ENCODE measurements at places on chromosomes 12 and 14.

- DNase-seq: peak; percentile 74
These were observed 34.4 kb upstream of the PSMA6 start for GRCh38 chr14:35257809-35258208.

DNA sequence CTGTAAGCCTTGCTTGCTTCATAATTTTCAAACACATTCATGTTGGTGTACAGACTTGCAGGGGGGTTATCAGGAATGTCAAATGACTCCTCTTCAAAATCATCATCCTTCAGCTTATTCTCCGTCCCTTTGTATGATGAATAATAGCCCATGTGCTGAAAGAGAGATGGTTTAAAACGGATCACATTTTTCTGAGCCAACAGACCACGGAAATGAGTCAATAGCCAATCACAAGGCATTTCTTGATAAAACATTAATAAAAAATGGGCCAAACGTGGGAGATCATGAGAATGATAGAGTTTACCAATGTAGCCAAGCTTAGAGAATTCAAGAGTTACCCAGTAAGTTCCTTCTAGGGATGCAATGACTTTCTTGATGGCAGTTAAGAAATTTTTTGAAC, 105.5 kb downstream of the NTS start:
- peak; percentile 41 for DNase-seq

GRCh38 chr12:131986361-131986760, 36.6 kb downstream of the EP400 start:
- DNase-seq: no peak

- DNase-seq: peak; percentile 51
These were observed 721 bp downstream of the CABP1 start for GRCh38 chr12:120640861-120641833.

DNA sequence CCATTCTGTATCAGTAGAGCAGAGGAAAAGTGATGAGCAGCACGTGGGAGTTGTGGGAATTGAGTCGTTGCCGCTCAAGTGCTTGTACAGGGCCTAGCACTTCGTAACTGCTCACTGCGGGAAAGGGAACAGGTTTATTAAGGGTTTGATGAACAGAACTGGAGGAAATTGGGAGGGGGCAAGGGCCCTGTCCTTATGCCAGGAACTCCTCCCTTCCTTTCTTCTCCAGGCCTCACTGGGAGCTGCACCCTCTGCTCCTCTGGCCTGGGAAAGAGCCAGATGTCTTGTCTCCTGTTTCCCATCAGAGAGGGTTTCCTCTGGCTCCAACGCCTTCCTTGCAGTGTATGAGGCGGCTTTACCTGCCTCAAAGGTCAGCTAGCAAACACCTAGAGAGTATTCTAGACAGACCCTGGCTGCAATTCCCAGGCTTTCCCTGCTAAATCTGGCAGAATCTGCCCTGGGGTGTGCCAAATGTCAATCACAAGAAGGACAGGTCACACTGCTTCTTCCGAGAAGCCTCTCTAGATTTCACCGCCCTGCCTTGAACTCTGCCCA, 78.4 kb downstream of the NTF3 start:
- DNase-seq: no peak

DNA sequence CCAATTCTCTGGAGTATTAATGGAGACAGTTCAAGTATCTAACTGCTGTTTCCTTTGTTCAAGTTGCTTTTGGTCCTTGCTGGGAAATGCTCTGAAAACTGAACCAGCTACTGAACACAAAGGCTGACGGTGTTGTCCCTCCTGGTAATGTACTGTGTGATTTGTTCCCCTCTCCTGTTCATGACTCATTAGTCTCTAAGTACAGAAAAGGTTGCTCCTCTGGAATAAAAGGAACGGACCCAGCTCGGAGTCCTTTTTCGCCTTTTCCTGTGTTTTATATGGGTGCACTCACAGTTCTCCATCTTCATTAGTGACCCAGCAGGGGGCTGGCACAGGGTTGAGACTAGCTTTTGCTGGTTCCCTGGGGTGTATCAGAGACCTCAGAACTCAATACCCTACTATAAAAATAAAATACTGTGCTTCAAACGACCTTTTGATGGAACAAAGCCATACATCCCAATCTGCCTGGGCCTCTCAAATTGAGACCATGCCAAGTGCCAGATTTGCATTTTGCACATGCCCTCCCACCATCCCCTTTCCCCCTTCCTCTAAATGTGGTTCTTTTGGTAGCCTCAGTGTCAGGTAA, 269.7 kb downstream of the RAD51B start:
- DNase-seq: peak; percentile 78

- peak; percentile 12 for DNase-seq
These were observed 35.2 kb downstream of the BRMS1L start for GRCh38 chr14:35861204-35861868.

DNA sequence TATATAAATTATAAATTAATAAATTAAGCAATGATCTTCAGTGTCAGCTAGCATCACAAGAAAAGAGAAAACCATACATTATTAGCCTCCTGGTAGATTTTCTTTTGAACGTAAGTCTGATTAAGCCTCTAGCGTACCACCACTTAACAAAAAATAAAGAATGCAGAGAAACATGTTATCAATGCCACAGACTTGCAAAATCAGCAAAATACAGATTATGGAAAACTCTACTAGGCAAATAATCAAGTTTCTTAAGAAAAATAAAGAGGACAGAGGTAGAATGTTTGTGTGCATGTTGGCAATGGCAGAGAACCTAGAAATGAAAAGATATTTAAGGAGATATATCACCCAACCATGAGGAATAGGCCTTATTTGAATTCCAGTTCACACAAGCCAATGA, 8.4 kb upstream of the SRRM4 start:
- no peak for DNase-seq

GRCh38 chr12:132083614-132083940, 60.5 kb downstream of the DDX51 start:
- DNase-seq: no peak

- no peak for DNase-seq
These were observed 82.6 kb downstream of the METTL25 start for GRCh38 chr12:82440885-82441284.

GRCh38 chr14:68273413-68273812, 453.8 kb downstream of the RAD51B start:
- no peak for DNase-seq

DNA sequence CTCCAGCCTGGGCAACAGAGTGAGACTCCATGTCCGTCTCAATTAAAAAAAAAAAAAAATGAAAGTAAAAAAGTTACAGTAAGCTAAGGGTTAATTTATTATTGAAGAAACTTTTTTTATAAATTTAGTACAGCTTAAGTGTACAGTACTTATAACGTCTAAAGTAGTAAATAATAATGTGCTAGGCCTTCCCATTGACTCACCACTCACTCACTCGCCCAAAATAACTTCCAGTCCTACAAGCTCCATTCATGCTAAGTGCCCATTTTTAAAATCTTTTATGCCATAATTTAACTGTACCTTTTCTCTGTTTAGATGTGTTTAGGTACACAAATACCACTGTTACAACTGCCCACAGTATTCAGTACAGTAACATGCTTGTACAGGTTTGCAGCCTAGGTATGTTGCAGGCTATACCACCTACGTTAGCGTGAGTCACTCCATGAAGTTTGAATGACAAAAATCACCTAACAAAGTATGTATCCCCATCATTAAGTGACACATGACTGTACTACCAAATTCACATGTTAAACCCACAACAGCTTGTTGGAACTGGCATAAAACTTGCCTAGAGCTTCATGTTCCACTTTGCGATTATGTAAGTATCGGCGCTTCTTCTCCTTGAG, 10.7 kb downstream of the KANSL2 start:
- DNase-seq: no peak

DNA sequence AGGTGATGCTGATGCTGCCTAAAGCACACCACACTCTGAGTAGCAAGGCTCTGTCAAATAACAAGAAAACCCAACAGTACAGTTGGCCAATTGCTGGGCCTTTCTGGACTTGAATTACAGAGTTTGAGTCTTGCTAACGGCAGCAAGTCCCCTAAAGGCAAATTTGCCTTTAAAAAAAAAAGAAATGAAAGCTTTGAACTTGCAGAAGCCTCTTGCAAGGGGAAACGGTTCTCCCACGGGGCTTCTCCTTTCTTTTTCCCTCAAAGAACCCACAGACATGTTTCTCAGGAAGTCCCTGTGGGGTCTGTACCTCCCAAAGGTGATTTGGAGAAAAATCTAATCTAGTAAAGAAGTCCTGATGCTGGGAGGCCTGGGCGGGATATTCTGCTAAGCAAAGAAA, 191.3 kb upstream of the MYL2 start:
- DNase-seq: no peak

GRCh38 chr14:101962503-101962874, 1.9 kb upstream of the DYNC1H1 start:
- DNase-seq: peak; percentile 87

GRCh38 chr12:116604178-116604895, 45.2 kb downstream of the MAP1LC3B2 start:
- peak; percentile 25 for DNase-seq

DNA sequence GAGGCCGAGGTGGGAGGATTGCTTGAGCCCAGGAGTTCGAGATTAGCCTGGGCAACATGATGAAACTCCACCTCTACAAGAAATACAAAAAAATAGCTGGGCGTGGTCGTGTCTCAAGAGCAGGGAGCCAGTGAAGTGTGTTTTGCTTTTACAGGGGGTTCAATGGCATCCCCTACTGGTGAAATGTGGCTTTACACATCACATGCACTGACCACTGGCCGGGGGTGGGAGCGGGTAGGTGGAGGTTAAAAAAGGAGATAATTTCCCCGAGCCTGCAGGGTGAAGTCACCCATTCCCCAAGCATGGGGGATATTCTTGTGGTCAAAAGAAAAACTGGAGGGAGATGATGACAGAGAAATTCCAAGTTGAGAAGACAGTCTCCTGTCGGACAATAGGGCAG, 63.6 kb upstream of the PWP1 start:
- DNase-seq: peak; percentile 11

GRCh38 chr12:1297639-1298175, 296.7 kb downstream of the FBXL14 start:
- DNase-seq: no peak

- DNase-seq: no peak
These were observed 74.2 kb downstream of the PRORP start for GRCh38 chr14:35196571-35196970.

GRCh38 chr12:113119980-113120669, 15.4 kb downstream of the RASAL1 start:
- DNase-seq: no peak

DNA sequence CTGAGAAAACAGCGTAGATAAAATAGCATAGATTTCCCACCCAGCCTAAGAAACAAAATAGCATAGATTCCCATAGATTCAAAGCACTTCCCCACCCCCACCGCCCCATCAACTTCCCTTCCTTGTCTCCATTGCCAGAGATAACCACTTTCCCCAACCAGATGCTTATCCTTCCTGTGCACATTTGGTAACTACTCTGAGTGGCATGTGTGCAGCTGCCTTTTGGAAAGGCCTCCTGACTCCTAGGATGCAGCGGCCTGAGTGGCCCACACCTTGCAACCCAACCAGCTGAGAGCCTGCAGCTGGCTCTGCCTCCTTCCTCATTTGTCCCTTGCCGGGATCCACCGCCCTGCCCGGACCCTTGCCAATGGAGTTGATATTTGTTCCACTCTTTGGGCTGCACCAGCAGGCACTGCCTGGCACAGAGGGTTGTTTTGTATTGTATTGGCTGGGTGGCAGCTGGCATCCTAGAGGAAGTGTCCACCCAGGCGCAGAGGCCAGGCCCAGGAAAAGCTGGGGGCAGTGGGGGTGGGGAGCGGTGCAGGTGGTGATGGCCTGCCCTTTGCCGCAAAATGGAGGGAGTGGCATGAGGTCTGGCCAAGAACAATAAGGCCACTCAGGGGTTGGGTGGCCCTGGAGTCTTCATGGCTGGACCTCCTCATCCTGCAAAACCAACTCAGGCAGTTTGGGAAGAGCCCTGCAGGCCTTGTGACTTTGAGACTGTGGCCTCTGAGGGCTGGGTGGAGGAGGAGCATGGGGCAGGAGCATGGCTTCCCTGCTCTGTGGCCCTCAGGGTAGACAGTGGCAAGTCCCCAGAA, 4.9 kb downstream of the SLC48A1 start:
- DNase-seq: no peak

DNA sequence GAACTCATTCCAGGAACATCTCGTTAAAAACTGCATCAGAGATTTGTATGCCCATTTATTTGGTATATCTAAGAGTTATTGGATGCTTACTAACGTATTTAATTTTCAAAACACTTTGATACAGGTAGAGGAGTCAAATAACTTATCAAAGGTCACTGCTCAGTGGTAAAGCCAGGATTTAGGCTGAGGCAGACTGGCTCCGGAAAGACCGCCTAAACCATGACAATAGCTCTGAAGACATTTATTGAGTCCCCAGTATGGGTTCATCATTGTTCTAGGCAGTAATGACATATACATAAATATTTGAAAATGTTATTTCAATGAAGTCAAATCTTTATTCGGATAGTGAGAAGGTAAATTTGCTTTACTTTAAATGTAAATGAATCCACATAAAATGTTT, 30.3 kb downstream of the WBP11 start:
- DNase-seq: no peak

GRCh38 chr14:35965400-35965799, 139.3 kb downstream of the BRMS1L start:
- DNase-seq: no peak

DNA sequence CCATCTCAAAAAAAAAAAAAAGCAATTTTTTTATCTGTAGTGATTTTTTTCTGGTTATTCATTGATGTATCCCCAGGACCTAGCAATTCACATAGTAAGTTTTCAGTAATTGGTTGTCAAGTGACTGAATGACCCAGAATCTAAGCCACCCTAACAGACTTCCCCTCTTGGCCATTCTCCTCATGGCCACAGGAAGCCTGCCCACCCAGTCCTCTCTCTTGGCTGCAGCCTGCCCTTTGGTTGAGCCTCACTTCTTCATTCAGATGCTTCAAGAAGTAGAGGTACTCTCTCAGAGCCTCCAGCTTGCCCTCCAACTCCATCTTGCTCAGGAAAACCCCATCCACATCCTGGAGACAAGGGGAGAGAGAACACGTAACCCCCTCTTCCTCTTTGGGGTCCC, 2.8 kb downstream of the KRT78 start:
- no peak for DNase-seq

GRCh38 chr12:38736821-38737220, 168.6 kb downstream of the CPNE8 start:
- peak; percentile 50 for DNase-seq
